ENCODE measurements at places on chromosomes 3 and 15.

- DNase-seq: no peak
Measured at GRCh38 chr3:192636517-192637444, 90.6 kb downstream of the FGF12 start.

DNA sequence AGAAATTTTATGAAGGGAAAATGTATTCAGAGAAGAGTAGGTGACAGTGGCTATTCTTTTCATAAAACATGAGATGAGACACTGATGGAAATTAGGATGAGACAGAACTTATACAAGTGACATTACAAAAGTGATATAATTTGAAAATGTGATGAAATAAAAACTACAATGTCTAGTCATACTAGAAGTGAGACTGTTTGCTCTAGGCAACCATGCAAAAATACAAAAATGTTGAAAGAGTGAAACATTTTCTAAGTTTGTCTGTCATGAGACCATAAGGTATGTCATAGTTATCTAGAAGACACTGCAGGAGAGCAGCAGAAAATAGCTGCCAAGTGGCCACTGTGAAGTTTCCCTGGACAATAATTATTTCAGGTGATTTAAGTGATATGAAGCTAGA lies 459.5 kb downstream of the DIPK2A start:
- DNase-seq: no peak

GRCh38 chr3:13046569-13047274 lies 26.5 kb downstream of the IQSEC1 start:
- DNase-seq: no peak

DNA sequence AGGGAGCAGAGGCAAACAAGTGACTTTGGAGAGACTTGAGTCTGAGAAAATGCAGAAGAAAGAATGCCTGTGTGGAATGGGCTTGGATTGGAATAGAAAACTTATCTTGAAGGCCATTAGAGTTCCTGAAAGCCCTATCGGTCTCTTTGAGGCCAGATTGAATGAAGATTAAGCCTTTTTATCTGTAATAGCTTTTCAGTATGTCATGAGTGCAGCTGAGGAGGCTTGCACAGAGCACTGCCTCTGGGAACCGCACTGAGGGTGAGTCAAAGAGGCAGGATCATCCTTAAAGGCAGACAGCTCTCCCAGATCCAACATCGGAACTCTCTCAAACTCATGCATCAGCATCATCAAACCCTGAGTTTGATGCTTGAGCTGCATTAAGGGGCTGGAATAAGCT lies 515.2 kb downstream of the NTRK3 start:
- DNase-seq: no peak

GRCh38 chr3:134350861-134351311 lies 23.4 kb downstream of the AMOTL2 start:
- DNase-seq: no peak

GRCh38 chr3:106560451-106560966 lies 691.7 kb upstream of the CBLB start:
- DNase-seq: no peak

- no peak for DNase-seq
Measured at GRCh38 chr3:144162042-144162441, 190.4 kb downstream of the DIPK2A start.

GRCh38 chr15:74776821-74777768 lies 4.8 kb upstream of the CSK start:
- no peak for DNase-seq

DNA sequence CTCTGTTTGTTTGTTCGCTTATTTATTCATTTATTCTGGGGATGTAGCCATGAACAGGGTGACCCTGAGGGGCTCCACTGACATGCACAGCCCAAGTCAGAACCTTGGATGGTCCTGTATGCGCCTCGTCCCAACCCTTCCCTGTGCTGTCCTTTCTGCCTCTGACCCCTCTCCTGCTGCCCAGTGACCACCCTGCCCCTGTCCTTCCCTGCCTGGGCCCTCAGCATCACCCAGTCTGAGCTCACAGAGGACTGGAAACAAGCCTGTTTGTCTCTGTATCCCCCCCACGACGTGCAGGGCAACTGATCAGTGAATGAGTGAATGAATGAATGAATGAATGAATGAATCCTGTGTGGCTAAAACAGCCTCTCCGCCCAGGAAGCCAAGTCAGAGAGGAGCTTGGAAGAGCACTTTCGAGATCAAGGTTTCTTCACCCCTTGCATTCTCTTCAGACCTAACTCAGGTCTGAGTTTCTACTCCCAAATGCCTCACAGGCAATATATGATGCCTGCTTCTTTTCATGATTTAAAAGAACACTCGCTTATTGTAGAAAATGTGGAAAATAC lies 157.7 kb downstream of the SMAD6 start:
- no peak for DNase-seq

- no peak for DNase-seq
Measured at GRCh38 chr15:91182101-91182500, 82.0 kb downstream of the SV2B start.

DNA sequence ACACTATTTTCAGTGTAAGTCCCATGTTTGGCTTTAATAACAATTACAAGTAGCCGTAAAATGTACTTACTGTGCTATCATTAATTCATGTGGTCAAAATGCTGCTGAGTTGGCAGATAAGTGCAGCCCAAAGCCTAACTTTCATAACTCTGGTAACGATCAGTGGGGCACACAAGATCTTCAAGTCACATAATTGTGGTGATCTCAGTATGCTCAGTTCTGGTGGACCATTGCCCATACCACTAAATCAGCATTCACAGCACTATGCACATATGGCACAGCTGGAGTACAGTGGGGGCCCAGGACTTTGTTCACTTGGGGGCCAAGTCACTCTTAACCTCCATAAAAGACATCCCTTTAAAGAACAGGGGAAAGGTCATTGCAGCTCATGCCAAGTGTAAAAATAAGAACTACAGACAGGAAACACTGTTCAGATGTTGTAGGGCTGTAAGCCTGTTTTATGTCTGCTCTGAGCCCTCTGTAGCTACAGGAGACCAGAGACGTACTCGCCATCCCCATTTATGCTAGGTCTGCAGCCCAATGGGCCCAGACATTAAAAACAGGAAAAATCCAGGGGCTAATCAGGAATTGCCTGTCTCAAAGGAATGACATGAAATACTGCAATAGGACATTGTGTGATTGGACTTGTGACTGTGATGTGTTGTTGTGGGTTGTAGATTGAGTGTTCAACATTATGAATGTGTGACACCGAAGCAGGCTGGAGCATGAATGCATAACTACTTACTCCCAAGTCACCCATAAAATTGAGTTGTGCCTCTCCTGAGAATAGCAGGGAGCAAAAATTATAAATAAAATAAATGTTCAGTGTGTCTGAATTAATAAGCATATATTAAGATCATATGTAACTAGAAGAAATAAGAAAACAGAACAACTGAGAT lies 282.5 kb upstream of the EPHA3 start:
- DNase-seq: no peak

GRCh38 chr3:94028093-94028837 lies at the start of gene STX19:
Gene STX19 (minus strand): TSS chr3:94028597. CDS start chr3:94015269, 13,328 bp downstream.
- DNase-seq: no peak

DNA sequence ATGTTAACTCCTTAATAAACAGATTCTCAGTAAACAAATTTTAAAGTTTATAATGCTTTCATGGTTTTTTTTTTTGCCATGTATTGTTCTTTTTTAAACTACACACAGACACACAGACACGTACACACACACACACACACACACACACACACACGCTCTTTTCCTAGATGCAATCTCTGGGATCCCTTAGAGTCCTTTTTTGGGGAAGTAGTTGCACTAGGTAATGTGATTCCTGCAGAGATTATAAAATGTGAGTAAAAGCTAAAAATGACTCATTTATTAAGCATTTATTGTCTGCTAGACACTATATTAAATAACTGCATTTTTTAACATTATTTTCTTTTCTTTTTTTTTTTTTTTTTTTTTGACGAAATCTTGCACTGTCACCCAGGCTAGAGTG lies 19.9 kb downstream of the NDUFB5 start:
- DNase-seq: no peak

- no peak for DNase-seq
Measured at GRCh38 chr3:55724821-55725220, 237.7 kb upstream of the WNT5A start.

DNA sequence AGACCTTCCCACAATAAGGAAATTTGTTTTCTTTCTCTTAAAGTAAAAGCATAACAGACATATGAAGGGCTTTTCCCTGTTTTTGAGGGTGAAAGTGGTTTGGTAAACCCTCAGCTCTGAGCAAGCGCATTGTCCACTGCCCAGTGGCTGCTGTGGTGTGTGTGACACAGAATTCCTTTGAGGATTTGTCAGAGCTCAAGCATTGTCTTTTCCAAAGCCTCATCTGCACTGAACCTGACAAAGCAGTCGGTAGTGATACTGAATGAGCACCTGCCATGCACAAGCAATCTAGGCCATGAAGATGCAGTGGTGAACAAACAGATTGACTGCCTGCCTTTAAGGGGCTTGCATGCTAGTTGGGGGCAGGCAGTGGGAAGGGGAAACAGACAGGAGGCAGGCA lies 128.3 kb downstream of the PLCL2 start:
- no peak for DNase-seq

- DNase-seq: no peak
Measured at GRCh38 chr3:150362515-150363302, 45.4 kb upstream of the TSC22D2 start.

DNA sequence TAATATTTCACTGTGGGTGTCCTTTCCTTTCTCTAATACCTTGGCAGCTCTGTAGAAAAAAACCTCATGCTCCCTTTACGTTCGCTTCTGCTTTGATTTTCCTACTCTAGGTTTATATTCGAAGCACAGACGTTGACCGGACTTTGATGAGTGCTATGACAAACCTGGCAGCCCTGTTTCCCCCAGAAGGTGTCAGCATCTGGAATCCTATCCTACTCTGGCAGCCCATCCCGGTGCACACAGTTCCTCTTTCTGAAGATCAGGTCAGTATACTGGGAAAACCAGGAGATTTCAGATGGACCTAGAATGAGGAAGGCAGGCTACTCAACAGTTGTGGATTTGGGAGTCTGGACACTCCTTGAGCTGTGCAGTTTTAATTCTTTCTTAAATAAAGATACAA lies 14.9 kb downstream of the ACP3 start:
- no peak for DNase-seq

DNA sequence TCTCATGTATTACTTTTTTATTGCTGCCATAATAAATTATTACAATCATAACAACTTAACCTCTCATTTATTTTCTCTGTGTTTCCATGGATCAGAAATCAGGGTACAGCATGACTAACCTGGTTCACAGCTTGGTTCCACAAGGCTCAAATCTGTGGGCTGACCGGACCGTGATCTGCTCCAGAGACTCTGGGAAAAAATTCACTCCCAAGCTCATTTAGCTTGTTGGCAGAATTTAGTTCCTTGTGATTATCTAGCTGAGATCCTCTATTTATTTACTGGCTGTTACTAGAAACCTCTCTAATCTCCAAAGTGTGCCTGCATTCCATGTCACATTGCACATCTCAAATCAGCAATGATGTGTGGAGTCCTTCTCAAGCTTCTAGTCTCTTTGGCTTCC lies 386.6 kb downstream of the DIPK2A start:
- no peak for DNase-seq

GRCh38 chr15:89761929-89762328 lies 10.9 kb upstream of the MESP1 start:
- no peak for DNase-seq

DNA sequence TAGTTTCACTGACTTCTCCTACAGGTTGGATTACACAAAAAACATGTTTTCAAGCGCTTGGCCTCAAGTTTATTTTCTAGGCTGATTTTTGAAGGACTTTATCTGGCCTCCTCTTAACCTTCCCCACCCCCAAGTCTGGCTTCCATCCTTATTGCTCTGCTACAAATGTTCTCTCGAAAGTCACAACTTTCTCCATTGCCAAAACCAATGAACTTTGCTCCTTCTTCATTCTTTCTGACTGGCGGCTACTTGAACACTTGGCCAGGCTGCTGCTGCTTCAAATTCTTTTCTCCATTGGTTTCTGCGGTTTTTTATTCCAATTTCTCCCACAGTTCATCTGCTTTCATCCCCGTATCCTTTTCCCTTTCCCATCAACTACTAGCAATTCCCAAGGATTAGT lies 106.6 kb downstream of the TOP2B start:
- DNase-seq: no peak

DNA sequence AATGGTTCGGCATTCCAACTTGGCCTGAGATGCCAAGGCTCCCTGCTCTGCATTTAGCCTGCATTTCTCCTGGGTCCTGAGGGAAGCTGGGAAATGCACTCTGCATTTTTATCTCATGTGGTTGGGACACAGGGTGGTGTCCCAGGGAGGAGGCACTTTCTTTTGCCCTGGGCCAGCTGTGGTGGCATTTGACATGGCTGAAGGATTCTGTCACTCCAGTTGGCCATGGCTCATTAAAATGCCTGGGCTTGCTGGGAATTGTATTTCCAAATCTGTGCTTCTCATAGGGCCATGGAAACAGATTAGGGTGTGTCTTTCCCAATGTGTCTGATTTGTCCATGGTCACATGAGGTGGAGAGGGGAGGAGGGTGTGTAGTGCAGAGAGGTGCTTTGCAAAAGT lies 128.3 kb upstream of the RGMA start:
- DNase-seq: no peak

DNA sequence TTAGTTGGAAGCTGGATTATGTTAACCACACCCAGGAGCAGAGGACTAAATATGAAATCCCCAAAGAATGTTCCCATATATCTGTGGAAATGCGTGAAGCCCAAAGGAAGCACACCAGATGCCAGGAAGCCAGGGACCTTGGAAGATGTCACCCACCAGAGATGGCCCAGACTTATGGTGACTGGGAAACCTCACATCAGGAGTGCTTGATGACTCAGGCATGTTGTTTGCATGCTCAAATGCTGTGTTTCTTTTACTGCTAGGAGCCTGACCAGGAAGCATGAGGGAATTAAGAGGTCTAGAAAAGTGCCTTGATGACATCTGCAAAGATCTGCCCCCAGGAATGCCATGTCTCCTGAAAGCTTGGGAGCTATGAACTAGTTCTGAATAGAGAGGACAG lies 109.0 kb upstream of the SLC2A2 start:
- no peak for DNase-seq

DNA sequence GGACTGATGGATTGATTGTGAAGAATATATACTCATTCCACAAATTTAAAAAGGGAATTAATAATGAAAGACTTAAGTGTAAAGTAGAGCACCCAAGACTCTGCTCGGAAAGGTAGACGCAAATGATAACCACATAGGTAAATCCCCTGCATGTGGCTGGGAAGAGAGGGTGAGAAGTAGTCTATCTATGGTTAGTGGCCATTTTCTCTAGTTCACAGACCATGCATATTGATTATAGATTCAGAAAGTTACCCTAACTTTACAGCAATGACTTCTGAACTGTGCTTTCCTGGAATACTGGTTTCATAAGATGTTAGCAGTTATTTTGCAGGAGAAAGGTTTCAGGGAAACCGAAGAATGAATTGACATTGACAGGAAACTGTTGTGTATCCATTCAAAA lies 51.7 kb downstream of the CASR start:
- no peak for DNase-seq

- no peak for DNase-seq
Measured at GRCh38 chr3:29718661-29719065, 437.8 kb downstream of the RBMS3 start.
